ENCODE measurements at places on chromosomes 7 and 10.

GRCh38 chr10:32941357-32941756 lies 16.7 kb downstream of the ITGB1 start:
- no peak for DNase-seq

- DNase-seq: no peak
Observed at GRCh38 chr10:4652111-4653010, 173.6 kb upstream of the AKR1E2 start.

DNA sequence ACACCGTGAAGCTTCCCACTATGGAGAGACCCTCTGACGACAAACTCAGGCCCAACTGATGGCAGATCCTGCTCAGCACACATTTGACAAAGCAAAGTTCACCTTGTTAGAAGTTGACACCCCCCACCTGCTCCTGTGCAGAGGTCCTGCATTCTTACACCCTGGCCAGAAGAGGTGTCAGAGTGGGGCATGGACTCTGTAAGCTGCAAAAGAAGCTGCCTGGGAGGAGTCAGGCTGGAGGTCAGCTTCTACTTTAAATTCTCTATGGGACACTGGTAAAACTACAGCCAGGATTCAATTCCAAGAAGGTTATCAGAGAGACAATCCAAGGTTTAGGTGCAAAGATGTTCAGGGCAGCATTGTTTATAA lies 20.0 kb upstream of the TNS3 start:
- no peak for DNase-seq

DNA sequence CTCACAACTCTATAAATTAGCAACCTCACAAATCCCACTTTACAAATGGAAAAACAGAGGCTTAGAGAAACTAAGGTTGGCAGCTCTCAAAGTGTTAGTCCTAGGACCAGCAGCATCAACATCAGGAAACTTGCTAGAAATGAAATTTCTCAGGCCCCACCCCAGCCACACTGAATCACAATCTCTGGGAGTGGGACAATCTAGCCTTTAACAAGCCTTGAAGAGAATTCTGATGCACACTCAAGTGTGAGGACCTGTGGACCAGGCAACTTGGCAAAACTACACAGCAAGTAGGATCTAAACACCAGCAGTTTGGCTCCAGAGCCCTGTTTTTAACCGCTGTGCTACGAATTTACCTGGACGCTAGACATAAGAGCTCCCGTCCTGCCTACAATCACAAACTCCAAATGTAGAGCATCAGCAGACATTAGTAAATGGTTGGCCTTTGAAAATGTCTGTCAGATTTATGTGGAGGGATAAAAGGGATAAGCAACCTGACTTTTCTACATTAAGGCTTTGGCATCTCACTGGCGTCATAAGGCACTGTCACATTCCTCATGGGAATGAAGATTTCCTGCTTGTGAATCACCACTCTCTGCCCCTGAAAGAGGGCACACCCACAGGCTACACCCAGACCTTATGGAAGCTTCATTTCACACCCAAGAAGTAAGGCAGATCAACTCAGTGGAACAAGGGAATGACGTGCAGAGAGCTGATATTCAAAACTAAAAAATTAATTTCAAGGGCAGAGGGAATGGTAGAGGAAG lies 34.5 kb downstream of the PPP1R3C start:
- DNase-seq: no peak

DNA sequence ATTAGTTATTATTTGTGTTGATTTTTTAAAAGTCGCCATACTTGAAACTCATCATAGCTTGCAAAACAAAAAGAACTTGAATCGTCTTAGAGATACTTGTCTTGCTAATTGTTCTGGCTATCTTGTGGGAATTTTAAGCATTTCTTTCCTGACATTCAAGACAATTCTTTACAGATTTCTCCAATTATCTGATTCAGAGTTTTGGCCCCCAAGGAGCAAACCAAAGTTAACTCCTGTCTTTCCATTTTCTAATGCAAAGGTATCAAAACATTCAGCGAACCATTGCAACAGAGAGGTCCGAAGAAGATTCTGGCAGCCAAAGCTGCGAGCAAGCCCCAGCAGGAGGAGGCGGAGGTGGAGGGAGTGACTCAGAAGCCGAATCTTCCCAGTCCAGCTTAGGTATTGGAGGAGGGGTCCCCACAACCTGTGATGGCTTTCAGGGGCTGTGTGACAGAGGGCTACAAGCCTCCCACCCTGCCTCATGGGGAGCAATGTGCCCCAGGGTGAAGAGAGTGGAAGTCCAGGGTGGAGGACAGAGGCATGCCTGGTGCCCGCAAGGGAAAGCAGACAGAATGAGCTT lies 119.4 kb upstream of the STK17A start:
- DNase-seq: no peak

DNA sequence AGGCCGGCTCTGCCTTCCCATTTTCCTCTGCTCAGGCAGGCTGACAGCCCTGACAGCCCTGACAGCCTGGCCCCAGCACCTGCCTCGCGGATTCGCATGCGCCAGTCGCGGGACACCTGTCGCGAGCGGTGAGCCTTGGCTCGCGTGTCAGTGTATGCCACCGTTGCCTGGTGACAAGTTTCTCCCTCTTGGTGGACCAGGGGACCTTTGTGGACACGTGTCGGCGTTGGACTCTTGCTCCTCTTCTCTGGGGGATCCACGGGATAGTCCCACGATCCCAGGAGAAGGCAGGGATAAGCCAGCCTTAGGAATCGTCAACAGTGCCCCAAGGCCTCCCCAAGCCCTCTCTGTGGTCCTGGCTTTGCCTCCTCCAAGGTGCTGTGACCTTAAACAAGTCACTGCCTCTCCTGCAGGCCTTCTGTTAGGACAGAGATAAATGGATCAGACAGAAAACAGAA lies 18.1 kb upstream of the ZNF273 start:
- no peak for DNase-seq

DNA sequence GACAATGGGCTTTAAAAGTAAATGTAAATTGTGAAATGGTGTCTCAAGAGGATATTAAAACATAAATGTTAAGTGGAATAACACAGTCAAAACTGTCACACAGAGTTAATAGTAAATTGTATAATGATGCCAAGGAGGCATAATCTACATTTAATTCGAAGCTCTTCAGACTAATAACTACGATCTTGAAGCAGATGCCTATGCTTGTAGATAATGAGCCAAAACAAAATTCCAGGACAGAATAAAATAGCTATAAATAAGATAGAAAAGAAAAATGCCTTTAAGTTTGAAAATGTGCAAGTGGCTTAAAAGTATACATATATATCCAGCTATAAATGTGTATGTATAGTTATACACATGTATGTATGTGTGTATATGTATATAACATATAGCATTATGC lies 17.5 kb downstream of the TWIST1 start:
- DNase-seq: no peak

DNA sequence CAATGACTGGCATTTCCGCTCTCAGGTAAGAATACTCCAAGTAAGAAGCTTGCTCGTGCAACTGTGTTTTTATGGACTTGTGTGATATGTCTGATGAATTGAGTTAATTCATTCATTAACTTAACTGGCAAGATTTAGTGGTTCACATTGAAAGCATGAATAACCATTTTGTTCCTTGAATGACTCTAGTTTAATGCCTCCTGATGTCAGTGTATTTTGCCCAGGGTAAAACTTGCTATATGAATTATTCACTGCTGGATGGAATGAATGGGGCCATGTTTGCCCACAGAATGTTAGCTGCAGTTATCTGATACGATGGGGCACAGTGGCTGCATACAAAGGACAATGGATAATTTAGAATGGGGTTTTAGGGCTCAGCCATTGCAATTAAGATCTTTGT lies 124.1 kb downstream of the ZNF365 start:
- no peak for DNase-seq

- no peak for DNase-seq
Observed at GRCh38 chr7:141575164-141575563, 24.0 kb downstream of the AGK start.

DNA sequence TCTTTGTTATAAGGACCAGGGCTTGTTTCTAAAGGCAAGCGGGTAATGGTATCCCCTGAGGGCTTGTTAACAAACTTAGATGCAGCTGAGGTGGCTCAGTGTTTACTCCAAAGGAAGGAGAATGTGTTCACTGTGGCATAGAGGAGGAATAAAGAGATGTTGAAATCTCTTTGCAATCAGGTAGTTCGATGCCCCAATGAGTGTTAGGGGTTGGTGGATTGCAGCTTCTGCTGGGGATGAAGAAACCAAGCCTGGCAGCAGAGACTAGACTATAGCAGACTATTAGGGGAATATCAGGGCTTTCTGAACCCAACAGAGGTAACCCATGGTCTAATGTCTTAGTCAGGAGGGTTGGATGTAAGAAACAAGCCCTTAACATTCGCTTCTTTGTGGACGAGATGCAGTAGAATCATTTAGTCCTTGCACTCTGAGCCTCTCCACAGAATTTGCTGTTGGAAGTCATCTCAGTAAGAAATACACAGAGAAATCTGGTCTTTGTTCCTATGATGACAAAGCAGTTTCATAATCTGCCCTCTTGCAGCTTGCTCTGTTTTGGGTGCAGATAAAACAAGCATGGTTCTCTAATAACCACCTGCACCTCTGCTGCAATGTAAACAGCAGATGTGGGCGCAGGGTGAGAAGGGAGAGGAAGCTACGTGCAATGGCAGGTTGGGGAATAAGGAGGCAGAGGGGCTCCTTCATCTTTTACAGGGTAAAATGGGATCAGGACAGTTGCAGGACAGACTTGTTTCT lies 108.6 kb downstream of the NRF1 start:
- DNase-seq: no peak

GRCh38 chr10:122550983-122551382 lies 9.6 kb upstream of the DMBT1 start:
- DNase-seq: no peak

DNA sequence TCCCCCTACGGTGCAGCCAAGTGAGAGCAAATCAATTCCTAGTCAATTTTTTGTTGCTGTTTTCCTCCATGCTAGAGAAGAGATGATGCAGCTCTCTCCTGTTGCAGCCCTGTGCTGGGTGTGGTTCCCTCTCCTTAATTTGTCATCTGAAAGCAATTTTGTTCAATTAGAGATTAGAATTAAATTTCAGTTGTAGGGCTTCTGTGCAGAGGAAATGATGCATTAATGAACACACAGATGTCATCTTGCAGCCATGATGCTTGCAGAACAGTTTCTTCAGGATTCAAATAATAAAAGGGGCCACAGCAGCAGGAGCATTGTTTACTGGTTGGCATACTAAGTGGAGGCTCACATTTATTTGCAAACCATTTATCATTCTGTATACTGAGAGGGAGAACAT lies 266.0 kb downstream of the AUTS2 start:
- DNase-seq: no peak

GRCh38 chr7:157165987-157166386 lies 27.3 kb downstream of the UBE3C start:
- DNase-seq: no peak

GRCh38 chr10:6218692-6219493 lies 16.2 kb downstream of the PFKFB3 start:
- DNase-seq: no peak

GRCh38 chr7:78787854-78788253 lies 665.6 kb downstream of the MAGI2 start:
- no peak for DNase-seq

DNA sequence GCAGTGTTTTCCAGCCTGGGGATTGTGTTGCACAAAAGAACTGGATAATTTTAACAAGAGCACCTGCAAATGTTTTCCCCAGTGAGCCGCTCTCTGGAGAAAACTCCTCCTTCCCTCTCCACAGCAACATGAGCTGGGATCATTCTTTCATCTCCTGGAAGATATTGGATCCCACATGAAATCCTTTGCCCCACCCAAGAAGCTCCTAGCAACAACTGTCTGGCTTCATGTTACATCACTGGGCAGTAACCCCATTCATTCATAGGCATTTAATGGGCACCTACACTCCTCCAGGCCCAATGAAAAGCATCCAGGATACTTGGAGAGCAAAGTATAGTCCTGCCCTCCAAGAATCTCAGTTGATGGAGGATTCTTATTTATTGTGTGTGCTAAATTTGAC lies 27.2 kb downstream of the LSM5 start:
- DNase-seq: no peak

DNA sequence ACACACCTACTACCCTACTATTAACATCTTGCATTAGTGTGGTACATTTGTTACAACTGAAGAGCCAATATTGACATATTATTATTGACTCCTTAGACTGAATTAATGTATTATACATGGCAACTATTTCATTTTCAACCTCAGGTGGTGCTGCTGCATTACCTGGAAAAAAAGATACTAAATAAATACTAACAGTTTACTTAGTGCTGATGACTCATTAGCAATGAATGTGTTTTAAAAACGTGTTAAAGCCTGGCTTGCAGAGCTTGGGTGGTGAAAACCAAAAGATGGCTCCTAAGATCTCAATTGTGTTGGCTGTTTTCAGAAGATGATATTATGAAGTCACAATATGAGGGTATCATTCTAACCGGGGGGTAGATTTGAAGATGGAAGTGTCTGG lies 34.8 kb downstream of the CFAP43 start:
- DNase-seq: no peak

DNA sequence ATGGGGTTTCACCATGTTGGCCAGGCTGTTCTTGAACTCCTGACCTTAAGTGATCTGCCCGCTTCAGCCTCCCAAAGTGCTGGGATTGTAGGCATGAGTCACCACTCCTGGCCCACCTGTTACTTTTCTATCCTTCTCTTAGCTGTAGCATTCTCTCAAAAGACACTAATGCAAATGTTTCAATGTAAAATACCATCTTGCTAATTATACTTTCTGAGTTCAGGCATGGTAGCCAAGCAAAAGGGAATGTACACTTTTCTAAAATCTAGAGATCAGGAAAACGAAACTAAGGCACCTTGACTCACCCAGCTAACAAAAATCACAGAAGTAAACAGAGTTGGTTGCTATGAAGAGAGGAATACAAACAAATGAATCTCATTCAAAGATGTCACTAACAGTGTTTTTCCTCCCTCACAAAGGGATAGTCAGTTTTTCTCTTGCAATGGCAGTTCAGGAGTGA lies 401.0 kb upstream of the NRP1 start:
- DNase-seq: no peak

DNA sequence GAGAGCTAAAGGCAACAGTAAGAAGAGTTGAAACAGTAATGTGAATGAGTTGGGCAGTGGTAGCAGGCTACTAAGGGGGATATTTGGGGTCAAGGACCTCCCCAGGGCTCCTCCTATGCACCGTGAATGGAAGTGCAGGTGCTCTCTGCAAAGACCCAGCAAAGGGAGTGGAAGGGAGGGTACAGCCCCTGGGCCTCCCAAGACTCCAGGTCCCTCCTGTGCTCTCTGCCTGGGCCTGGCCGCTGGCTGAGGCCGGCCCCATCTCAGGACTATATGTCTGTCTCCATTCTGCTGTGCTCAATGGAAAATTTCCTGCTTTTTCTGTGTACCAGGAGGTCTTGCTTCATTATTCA lies 372.1 kb upstream of the MKI67 start:
- no peak for DNase-seq

Data from stimulated activated CD4-positive, alpha-beta T cell treated with anti-CD3 and anti-CD28 coated beads, Interleukin-15, amount 100 ng/mL, for 1 hour (primary cell).